ENCODE measurements at places on chromosomes 2 and 18. TPM values are rescaled to one million over a fixed set of nuclear protein-coding genes. Genes with fewer than 3 reads are reported as not detected.

GRCh38 chr2:73037947-73038585, 33.4 kb downstream of the SFXN5 start:
- no peak for DNase-seq

The CHAC2 gene
- 19.9 TPM for total RNA-seq

- DNase-seq: no peak
These were observed 135.8 kb upstream of the LTBP1 start for GRCh38 chr2:32810909-32811495.

The SOX11 gene
- total RNA-seq: under 0.01 TPM

DNA sequence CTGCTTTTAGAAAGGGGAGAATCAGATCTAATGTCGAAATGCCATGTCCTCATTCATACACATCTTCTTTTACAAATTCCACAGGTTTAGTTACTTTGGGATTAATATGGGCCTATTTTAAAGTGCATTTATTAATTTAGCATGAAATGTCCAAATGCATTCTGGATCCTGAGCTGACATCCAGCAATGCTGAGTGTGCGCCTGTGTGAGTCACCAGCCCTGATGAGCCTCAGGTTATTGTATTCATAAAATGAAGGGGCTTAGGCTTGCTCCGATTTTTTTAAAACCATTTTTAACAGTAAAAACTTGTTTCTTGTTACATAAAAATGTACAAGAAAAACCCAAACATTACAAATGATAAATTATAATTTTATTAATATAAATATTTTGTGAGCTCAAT, 94.1 kb downstream of the SH3YL1 start:
- no peak for DNase-seq

DNA sequence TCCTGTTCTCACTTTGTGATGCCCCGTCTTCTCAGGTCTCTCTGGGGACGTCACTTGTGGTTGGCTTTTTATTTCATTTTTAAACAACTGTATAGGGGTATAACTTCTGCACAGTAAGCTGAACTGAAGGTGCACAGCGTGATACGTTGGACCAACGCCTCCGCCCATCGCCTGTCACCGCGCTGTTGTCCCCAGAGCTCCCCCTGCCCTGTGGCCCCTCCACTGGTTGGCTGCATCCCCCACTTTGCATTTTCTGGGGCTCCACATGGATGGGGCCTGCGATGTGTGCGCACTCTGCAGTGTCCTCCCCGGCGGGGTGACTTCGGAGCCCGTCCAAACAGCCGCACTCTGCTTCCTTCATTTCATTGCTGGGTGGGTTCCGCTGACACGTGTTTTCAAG, 14.3 kb downstream of the GPR35 start:
- no peak for DNase-seq

- peak; percentile 41 for DNase-seq
These were observed 437.9 kb downstream of the TXNL1 start for GRCh38 chr18:56200381-56200911.

GRCh38 chr18:50797142-50797541, 22.7 kb downstream of the MRO start:
- peak; percentile 53 for DNase-seq

DNA sequence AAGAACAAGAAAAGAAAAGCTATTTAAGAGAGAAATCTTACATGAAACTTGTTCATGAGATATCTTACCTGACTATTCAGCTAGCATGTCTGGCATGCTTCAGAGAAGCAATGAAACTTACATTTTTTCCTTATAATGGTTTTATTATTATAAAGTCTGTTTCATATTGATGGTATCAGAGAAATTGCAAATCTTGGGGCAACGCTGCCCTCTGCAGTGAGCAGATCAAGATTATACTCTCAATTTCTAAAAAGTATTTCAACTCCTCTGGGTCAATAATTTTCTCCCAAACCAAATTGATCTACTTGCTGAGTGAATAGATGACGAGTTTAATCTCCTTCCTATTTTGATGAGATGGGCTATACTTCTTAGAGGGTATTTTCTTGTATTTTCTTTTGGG, 235.6 kb downstream of the NUP35 start:
- DNase-seq: no peak

DNA sequence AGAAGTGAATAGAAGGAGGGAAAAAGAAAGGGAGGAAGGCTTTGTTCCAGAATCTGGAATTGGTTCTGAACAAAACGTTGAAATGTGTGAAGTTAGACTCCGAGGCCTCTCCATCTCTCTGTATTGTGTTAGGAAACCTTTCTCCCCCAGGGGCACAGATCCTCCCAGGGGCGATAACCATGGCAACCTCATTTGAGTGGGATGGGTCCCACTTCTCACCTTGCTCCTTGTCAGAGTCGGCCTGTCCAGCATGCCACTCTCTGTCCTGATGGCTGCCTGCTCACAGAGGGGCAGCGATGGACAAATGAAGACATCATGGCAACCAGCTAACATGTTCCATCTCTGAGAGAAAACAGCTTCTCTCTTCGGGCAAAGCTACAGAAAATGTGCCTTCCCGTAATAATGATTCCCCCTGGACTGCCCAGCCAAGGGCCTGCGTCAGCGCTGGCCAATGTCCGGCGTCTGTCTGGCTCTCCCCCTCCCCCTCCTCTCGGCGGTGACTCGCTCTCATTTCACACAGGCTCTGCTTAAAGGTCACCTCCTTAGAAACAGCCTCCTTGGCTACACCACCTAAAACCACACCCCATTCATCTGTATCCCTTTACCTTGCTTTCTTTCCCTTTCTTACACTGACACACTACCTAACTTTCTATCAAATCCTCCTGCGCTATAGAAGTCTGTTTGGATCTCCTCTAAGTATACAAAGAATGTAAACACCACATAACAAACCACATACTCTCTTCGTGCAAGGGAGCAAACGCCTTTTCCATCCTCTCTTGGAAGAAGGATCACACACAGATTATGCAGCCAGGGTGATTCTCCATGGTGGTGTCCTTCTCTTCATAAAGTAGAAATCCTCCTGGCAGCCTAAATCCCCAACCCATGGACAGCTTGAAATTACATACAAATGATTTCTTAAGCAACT, 32.1 kb upstream of the TTC39C start:
- DNase-seq: peak; percentile 49

GRCh38 chr2:166074430-166074829, 53.4 kb downstream of the SCN1A start:
- DNase-seq: no peak

The CNOT11 gene
- total RNA-seq: 50.7 TPM

DNA sequence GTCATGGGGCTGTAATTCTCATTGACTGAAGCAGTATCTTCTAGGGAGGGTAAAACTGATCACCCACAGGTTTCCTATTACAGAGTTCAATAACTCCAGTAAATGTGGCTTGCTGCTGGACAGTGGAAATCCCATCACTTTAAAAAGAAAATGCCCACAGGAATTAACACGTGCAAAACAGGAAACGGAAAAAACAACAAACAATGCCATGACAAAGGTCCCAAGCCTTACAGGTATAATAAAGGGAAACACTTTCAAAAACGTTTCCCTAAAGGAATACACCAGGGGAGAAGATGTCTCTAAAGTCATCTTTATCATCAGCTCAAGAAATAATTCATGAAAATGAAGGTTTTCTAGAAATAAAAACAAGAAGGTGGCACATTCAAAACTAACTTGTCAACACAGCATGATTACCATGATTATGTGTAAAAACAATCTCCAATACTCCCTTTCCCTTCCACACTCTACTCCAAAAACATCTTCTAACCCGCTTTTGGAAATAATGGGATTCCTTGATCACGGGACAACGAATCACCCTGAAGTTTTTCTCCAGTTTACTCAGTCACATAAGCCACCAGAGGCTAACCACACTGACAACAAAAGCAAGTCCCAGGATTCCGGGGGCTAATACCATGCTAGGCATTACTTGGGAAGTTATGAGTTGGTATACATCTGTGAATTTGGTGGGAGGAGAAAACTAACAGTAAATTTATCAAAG, 167.9 kb downstream of the TCF4 start:
- DNase-seq: peak; percentile 43

The ZC3H6 gene
- total RNA-seq: 4.3 TPM

DNA sequence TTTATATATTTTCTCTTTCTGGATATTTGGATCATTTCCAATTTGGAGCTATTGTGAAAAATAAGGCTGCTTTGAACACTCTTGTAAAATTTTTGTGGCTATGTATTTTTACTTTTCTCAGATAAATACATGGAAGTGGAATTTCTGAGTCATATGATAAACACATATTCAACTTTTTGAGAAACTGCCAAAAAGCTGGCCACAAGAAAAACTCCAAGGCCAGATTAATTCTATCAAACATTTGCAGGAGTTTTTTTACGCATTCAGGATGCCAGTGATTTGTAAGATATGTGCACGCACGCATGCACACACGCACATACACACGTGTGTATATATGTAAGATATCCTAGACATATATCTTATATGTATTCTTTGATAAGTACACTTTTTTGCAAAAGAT, 477.5 kb upstream of the SPHKAP start:
- DNase-seq: peak; percentile 81

The STPG4 gene
- total RNA-seq: not detected

The TXNL4A gene
- total RNA-seq: 81.0 TPM

DNA sequence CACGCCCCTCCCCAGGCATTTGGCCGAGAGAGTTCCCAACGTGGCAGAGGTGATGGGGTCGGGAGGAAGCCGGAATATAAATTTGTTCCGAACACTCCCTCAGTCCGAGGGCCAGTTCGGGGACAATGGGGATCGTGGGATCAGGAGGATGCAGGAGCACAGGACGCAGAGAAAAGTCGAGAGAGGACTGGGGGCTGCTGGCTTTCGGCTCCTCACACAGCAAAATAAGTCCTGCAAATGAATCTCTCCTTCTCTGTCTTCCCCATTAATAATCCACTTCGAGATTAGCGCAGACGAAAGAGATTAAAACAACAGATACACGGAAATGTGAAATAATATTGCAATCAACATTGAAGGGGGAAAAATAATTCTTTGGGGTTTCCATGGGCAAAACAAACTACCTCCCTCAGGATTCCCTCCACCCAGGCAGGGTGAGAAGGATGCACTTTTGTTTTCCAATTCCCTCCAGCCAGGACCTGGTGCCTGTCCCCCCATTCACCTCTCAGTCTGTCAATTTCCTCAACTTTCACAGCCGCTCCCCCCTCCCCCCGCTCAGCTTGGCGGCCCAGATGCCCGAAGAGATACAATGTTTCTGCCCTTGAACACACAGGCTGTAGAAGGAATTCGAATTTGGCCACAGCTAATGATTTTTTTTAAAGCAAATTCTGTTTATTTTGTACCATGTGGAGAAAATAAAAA, 3.1 kb upstream of the ZEB2 start:
- peak; percentile 27 for DNase-seq

- no peak for DNase-seq
These were observed 134.5 kb upstream of the TNP1 start for GRCh38 chr2:216994353-216994854.

The IL36G gene
- 0.24 TPM for total RNA-seq

The DCDC2C gene
- total RNA-seq: not detected

DNA sequence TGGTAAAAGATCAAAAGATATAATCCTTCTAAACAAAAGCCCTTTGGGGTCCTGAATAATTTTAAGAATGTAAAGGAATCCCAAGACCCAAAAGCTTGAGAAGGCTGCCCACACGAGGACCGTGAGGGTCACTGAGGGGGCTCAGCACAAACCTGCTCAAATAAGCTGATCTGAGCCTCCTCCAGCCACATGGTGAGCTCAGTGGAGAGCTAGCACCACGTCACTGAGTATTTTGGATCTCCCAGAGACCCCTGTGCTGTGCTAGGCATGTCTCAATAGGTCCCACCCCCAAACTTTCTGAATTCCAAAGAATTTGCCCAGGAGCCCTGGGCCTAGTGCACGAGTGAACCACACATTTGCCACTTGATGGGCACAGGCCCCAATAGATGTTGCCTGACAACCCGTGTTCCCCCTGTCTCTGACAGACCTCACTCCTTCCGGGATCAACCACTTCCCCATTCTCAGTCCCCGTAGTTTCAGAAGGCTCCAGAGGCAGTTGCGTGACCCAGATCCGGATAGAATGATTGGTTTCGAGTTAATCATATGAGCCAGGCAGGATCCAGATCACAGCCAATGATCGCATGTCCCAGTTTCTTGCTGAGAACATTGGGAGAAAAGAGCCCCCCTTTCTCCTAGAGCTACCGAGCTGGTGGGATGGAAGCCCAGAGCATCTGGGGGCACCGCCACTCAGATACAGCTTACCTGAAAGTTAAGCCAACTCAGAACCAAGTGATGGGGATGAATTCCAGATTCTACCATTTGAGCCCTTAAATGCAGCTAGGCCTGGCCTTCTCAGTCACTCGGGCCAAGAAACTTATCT, 203.8 kb downstream of the TNS1 start:
- no peak for DNase-seq

DNA sequence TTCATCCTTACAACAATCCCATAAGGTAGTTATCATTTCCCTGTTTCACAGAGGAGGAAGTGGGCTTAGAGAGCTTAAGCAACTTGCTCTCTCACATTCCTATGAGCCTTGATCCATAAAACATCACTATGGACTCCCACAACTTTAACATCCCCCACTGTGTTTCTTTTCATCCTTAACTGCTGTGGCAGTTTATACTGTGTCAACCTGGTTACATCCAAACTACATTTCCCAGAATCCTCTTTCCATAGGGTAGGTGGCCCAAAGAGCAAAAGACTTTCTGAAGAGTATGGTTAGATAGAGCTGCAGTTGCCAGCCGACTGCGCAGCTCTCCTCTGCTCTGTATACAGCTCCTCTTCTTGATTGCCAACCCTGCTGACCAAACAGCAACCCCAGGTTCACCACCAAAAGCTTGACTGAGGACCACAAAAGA, 22.5 kb downstream of the MAP3K2 start:
- DNase-seq: no peak

All from RPMI7951 (cell line).